Lung microvascular endothelial cell (primary cell): ENCODE measurements at places on chromosomes 3 and 15.

GRCh38 chr15:52787123-52787503 is 3.0 kb downstream of the ONECUT1 start:
- no peak for DNase-seq

DNA sequence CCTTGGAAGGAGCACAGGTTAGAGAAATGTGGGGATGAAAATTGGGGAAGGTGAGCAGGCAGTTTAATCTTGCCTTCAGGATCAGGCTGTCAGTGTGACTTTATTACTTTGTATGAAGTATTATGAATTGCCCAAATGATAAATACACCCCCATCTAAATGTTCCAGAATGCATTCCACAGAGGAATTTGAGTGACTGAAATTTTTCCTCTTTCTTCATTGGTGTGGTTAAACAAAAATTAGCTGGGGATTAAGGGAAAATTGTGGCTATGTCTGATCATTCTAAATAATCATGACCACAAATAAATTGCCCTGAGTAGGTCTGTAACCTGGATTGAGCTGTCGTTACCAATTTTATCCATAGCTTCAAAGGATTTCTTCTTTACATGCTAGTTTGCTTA is 33.5 kb downstream of the FAM98B start:
- no peak for DNase-seq

GRCh38 chr3:11327619-11328018 is 55.4 kb downstream of the ATG7 start:
- no peak for DNase-seq

DNA sequence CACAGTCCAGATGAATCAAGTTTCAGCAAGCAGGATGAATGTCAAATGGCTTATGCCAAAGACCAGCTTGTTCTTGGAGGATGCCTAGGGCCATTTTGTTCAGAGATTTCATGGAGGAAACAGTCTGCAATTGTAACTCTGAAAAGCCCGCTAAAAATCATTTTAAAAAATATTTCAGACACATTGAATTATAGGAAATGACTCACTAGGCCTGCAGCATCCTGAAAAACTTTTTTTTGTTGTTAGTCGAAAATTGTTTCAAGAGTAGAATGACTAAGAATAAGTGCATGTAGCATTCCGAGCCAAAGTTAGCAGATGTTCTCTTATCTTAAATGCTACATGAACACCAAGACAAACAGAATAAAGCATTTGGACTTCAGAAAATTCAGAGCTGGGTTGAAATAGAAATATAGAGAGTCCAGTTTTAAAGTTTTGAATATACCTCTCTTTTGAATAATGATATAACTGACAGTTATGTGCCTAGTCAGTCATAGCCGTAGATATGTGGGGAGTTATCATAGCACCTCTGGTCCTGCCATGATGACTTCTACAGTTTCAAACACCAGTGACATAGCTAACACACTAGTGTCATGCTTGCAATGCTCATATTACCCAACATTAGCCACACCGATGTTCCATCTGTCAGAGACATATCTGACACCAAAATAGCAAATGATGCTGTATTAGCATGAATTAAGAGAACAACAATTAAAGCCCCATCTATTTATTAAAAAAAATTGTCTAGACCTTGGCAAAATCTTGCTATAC is 1462.8 kb upstream of the GBE1 start:
- peak; percentile 84 for DNase-seq

DNA sequence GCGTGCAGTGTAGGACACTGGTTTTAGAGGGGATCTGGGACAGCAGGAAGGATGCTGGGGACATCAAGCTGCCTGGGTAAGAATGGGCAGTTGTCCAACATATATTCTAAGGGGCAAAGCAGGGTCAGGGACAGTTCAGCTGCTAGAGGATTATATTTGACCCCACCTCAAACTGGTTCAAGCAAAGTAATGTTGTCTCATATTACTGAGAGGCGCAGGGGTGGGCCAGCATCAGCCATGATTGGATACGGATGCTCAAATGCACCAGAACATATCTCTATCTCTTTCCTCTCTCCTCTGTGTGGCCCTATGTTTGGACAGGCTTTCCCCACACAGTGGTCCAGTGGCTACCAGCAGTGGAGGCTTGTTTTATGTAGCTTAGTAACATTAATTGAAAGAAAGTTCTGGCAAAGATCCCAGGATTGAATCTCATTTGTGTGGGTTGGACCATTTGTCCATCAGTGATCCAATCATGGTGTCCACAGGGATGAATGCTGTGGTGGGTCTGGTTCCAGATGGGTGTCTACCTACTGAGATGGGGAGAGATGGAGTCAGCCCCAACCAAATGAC is 49.8 kb upstream of the RGMA start:
- DNase-seq: no peak

DNA sequence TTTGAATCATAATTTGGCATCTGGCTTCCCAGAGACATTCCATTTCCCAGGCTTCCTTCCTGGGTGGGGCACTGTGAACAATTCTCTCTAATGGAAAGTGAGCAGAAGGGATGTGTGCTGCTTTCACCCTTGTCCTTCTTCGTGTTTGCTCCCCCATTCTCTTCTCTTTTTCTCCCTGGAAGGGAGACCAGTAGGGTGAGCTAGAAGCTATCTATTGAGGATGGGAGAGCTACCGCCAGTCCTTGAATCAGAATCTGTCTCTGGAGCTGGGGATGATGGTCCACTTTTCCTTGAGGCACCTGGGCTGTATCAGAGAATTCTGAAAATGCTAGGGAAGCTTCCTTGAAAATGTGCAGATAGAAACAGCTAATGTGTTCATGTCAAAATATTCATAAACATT is 453.9 kb downstream of the WDR72 start:
- DNase-seq: no peak

DNA sequence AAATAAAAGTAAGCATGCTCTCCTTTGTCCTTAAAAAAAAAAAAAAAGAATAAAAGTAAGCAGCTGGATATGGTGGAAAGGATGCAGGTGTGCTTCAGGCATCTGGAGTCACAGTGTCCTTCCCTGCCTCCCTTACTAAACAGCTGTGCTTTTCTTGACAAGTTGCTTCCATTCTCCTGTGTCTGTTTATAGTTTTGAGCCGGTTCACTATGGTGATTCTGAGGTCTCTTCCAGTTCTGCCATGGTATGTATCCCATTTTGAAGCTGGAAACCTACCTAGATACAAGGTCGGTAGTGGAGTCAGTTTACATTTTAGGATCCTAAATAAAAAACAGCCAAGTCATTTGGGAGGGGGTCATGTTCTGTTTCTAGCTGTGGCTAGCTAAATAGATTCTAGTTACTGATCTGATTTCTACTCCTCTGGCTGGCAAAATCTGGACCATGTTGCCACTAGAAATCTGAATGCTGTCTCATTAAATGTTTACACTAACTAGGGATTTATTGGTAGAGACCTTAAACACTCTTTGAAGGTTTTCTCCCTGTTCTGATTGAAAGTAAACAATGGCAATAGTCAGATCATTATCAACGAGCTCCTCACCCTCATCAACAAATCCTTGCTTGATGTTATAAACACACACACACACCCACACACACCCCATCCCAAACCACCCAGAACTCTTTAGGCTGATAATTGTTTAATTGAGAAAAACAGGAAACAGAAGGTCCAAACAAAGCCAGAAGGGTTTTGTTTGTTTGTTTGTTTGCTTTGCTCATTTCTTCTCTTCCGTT is 7.9 kb downstream of the TNFSF10 start:
- peak; percentile 18 for DNase-seq

DNA sequence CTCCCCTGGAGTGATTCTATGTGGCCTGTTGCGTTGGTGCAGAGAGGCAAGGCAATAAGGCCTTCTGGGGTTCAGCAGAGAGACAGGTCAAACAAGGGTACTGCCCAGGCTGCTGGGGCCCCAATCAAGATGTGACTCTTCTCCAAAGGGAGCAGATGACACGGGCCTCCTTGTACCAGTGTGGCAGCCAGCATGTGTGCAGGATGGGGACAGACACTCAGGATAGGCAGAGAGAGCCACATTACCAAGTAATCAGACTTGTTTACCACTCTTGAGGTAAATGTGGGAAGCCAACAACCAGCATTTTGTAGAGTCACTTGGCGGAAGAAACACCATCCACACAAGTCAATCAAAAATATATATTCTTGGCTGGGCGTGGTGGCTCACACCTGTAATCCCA is 95.3 kb upstream of the DLG1 start:
- DNase-seq: no peak

GRCh38 chr3:123735456-123735855 is 148.7 kb downstream of the MYLK start:
- DNase-seq: no peak

DNA sequence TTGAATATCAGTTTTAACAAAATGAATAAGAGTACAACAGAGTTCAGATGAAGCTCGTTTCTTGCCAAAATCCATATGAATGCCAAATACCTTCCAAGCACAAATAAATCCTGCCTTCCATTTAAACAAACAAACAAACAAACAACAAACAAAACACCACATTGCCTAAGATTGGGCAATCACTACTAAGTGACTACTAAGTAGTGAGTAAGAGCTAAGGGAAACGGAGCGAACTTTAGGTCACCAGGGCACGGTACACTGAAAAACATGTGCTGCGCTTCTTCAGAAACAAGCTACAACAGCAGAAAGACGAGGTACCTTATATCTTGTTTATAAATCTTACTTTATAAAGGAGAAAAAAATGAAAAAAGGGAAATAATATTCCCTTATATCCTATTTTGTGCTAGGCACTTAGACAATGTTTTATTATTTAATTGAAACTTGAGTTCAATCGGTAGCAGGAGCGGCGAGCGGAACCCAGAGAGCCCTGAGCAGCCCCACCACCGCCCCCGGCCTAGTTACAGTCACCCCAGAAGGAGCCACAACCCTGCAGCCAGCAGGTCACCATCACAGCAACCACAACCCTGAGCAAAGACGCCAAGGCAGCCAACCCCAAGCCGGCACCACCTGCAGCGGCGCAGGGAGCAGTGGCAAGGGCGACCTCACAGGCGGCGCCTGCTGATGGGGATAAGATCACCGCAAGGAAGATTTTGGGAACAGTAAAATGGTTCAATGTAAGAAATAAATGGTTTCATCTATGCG is 216.9 kb downstream of the ZBTB20 start:
- no peak for DNase-seq

- DNase-seq: no peak
These were observed 188.5 kb downstream of the IGSF11 start for GRCh38 chr3:118846176-118846575.

DNA sequence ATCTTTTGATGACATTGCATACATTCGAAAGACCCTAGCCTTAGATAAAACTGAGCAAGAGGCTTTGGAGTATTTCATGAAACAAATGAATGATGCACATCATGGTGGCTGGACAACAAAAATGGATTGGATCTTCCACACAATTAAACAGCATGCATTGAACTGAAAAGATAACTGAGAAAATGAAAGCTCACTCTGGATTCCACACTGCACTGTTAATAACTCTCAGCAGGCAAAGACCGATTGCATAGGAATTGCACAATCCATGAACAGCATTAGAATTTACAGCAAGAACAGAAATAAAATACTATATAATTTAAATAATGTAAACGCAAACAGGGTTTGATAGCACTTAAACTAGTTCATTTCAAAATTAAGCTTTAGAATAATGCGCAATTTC is 16.7 kb downstream of the KCNMB3 start:
- no peak for DNase-seq

GRCh38 chr15:45064386-45064785 is 41.4 kb downstream of the SORD start:
- no peak for DNase-seq

- DNase-seq: no peak
These were observed 29.4 kb upstream of the GUCA1C start for GRCh38 chr3:108983051-108983450.

GRCh38 chr3:197001972-197002700 is 27.5 kb downstream of the MELTF start:
- no peak for DNase-seq

GRCh38 chr3:163175970-163176369 is 1679.4 kb downstream of the OTOL1 start:
- DNase-seq: no peak

- DNase-seq: peak; percentile 10
These were observed 24.8 kb downstream of the TTC23 start for GRCh38 chr15:99224372-99225214.

- DNase-seq: no peak
These were observed 240.1 kb downstream of the NTRK3 start for GRCh38 chr15:88016406-88016805.

- DNase-seq: no peak
These were observed 226.8 kb upstream of the BHLHE40 start for GRCh38 chr3:4752201-4753072.

GRCh38 chr15:55990998-55991397 is 2.4 kb downstream of the NEDD4 start:
- no peak for DNase-seq

GRCh38 chr3:23567917-23568316 is 237.8 kb upstream of the UBE2E1 start:
- DNase-seq: peak; percentile 94

DNA sequence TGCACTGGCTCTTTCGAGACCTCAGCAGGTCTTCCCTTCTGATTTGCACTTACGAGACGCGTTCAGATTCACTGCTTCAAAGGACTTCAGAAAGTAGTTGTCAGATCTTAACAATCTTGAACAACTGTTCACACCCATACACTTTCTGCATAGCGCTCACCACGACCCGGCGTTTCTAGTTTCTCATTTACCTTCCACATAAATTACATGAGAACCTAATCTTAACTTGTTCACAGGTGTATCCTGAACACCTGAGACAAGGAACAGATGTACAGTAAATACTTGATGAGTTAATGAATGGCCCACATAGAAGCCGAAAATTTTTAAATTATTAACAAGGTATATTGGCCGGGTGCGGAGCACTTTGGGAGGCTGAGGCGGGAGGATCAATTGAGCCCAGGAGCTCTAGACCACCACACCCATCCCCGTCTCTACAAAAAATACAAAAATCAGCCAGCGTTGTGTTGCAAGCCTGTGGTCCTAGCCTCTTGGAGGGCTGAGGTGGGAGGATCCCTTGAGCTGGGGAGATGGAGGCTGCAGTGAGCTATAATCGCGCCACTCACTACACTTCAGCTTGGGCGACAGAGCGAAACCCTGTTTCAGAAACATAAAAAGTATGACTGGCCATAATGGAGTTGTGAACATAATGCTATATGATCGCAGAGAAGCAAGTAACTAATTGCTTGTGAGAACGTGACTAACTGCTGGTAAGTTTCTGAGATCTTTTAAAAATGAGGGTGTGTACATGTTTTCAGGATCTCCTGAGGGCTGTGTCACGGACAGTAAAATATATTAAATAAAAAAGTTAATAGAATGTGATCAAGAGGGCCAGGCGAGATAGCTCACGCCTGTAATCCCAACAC is 984 bp upstream of the SMARCC1 start:
- no peak for DNase-seq

DNA sequence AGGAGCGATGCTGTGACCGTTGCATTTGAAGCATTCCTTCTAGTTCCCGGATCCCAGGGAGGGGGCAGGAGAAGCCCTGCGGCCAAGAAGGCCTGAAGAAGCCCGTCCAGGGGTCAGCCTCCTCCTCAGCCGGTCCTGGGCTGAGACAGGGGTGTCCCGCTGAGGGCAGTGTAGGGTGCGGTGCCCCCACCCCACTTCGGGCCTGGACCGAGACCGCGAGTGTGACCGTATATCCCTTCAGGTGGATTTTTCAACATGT is 2.8 kb downstream of the OCA2 start:
- DNase-seq: no peak

- no peak for DNase-seq
These were observed 443.8 kb upstream of the EPHA6 start for GRCh38 chr3:96370637-96371036.
